ENCODE measurements at places on chromosomes 4 and X. TPM values are rescaled to one million over a fixed set of nuclear protein-coding genes. Genes with fewer than 3 reads are reported as not detected.

DNA sequence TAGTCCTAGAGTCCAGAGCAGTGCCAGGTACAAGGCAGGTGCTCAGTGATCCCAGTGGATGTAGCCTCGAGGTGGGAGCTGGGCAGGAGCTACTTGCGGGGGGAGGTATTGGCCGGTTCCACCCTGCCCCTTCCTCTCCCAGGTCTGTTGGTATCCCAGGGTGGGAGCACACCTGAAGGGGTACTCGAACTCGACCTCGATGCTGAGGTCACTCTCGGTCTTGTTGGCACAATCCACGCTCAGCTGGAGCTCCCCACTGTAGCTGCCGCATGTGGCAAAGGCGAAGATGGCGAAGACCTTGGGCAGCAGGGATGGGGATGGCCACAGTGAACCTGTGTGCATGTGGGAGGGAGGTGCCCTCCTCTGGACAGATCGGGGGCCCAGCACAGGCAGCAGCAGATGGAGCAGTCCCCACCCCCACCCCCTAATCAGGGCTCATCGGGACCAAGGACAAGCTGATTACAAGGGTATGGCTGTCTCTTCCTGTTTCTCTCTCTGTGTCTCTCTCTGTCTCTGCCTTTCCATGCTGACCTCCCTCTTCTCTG is 2.4 kb downstream of the SYP start:
- DNase-seq = no peak

DNA sequence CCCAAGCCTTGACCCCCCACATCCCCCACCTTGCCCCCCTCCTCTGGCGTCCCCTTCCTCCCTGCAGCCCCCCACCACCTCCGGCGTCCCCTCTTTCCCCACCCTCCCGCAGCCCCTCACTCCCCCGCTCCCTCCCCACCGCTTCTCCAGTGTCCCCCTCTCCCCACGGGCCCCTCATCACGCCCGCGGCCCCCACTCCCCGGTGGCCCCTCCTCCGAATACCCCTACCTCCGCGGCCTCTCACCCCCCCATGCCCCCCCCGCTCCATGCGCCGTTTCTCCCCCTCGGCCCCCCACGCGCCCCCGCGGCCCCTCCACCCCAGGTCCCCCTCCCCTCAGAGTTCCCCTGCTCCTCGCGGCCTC is 562 bp downstream of the RNF212 start:
- DNase-seq = no peak

GRCh38 chr4:111685205-111685604 is 460.0 kb upstream of the FAM241A start:
- DNase-seq = no peak

DNA sequence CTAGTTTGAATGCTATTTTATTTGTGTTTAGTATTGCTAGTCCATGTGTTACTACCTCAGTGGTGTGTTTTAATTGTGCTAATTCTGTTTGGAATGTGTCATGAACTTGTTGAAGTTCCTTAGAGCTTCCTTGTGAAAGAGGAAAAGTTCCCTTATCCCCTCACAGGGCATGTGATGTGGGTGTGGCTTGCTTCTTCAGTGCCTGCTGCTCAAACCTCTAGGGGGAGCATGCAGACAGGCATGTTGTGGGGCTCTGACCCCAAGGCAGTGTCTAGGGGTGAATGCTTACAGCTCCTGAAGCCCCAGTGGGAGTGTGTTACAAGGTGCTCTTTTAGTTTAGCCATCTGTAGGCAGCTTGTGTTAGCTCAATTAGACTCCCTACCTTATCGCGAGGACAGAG is 86.5 kb downstream of the MAGED4 start:
- peak; percentile 4 for DNase-seq

DNA sequence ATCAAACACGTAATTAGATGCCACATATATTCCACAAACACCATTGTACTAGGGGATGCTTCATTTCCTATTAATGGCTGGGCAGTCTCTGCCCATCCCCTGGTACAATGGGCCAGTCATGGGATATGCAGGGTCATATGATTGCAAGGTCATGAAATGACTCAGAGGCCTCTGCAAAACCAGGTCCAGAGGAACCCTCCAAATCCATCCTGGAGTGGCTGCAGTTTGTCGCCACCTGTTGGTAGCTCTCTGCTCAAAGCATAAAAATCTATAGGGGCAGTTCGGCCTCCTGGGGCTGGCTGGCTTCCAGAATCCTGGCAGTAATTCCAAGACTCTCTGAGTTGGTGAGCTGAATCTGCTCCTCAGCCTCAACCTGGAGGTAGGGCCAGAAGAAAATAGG is 22.9 kb upstream of the PUDP start:
- DNase-seq = no peak

- DNase-seq = no peak
Measured at GRCh38 chrX:1463581-1463980, 10.9 kb upstream of the ASMTL start.

DNA sequence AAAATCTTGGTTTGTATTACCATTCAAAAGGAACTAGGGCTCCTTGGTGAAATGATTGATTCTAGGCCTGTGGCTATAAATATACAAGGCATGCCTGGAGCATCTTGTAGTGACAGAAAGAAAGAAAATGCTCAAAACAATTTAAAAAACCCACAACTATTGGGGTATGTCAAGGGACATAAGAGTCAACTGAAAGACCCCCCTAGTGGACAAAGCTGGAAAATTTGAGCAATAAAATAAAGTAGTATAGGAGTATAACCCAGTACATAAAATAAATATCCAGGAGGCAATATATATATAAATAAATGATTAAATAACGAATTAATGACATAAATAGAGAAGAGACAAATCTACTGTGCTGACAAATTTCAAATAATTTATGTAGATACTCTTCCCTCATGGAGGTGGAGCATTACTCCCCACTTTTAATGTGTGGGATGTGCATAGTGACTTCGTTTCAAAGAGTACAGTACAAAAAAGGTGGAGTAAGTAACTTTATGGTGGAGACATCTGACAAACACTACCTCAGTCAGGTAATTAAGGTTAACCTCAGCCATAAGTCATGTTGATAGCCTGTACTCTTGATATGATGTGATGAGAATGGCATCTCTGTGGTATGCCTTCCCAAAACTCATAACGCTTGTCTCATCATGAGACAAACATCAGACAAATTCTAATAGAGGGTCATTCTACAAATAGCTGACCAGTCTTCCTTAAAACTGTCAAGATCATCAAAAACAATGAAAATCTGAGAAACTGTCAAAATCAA is 185.0 kb upstream of the GLRA2 start:
- no peak for DNase-seq

DNA sequence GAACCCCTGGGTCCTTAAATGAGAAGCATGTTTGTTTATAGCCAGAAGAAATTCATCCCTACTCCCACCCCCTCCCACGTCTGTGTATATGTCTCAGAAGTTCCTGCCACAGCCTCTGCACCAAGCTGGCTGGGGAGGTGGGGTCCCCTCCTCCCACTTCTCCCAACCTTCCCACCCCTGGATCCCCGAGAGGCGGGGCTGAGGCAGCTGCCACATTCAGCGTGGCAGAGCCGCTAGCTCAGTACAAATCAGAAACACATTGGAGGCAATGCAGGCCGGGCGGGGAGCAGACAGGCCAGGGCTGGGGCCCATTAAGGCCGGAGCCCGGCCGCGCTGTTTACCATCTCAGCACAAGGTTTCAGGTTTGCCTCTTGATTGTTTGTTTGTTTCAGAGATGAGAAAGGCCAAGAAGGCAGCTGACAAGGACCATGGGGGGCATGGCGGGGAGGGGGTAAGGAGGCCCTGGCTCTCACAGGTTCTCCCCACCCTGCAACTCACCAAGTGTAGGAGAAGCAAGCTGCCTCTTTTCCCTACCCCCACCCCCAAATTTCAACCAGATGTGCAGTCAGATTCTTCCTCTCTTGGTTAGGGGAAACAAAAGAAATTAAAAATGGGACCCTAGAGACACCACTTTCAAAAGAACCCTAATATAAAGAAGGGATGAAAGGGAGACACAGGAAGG is 22.3 kb downstream of the PJA1 start:
- peak; percentile 43 for DNase-seq

- no peak for DNase-seq
Measured at GRCh38 chrX:140086691-140087090, 121.4 kb upstream of the CXorf66 start.

GRCh38 chr4:65018313-65018712 is 609.1 kb upstream of the TECRL start:
- DNase-seq = no peak

DNA sequence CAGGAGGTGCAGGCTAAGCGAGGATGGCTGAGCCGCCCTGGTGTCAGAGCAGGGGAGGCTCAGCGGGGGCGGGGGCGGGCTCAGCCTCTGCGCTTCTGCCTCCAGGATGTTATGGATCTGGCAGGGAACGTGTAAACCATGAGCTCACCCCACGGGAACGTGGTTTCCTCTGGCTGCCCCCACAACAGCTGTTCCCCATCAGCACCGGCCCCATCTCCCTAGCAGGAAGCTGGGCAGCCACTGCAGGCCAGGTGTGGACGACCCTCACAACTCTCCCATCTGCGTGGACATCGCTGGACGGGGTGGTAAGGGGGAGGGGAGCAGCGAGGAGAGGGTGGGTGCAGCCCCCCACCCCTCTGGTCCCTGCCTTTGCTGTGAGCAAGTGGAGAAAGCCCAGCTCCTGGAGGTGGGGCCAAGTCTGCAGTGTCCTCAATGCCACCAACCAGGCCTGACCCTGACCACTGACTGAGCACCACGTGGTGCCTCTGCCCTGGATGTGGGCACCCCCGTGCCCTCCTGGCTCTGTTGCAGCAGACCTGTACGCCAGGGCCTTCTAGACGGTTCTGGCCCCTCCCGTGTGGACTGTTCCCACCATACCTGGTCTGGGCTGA is 28.1 kb upstream of the SPON2 start:
- peak; percentile 96 for DNase-seq

DNA sequence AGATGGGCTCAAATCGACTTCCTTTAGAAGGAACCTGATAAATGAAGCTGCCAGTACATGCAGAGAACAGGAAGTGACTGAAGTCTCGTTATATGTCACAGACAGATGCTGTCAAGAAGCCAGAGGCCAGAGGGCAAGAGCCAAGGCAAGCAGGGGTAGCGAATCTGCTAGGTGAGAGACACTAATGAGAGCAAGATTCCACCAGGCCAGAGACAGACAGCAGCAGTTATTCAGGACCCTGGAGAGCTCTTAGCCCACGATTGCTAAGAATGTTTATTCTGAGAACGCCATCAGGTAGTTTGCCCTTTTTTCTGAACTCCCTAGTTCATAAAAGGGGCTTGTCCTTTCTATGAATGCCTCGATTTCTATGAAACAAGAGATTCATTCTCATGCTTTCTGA is 73.7 kb downstream of the BEND2 start:
- DNase-seq = peak; percentile 41

GRCh38 chrX:21354725-21355124 is 19.5 kb upstream of the CNKSR2 start:
- DNase-seq = no peak

DNA sequence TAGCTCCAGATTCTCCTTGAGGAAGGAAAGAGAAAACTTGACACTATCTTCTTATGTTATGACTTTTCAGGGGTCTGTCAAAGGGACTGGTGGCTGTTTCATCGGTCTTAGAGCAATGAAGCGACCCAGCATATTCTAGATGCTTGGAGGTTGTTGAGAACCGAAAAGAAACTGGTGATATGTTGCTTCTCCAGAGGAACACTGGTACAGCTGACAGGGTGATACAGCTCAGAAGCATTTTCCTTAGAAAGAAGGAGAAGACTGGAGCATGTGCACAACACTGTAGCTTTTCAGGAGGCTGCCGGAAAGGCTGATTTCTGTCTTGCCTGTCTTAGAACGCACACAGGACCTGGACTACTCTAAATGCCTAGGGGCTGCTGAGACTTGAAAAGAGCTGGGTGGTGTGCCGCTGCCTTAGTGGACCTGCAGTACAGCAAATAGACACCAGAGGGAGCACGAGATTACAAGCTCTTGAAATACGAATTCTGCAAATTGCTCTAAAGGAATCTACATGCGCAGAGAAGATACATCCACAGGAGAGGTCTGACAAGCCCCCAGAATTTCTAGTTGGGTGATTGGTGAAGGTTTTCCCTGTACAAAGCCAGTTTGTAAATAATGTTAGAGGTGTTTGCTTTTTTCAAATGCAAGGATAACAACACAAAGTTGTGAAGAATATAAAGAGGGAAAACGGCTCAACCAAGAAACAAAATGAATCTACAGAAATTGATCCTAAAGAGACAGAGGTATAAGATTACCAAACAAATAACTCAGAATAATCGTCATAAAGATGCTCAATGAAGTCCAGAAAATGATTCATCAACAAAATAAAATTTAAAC is 223.1 kb upstream of the DMD start:
- peak; percentile 66 for DNase-seq

GRCh38 chr4:132065940-132066495 is 1083.1 kb upstream of the PCDH10 start:
- no peak for DNase-seq

DNA sequence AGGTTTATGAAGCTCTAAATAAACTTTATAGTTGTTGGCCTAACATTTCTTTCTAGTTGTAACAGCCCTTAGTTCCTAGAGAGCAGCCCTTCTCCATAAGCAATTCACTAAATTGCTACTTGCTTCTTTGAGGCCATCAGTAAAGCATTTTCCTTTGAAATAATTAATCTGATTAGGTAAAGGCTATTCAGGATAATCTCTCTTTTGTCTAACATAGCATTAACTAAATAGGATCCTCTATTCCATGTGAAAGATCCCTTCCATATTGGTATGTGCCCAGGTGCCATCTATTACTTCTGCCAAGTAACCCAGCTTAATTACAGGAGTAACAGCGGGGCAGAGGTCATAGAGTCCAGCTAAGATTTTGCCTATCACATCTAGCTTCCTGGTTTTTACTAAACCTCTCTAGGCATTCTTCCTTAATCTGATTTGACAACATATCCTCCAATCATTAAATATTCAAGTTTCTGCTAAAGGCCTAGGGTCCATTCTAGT is 1408.0 kb downstream of the PCDH18 start:
- no peak for DNase-seq

- DNase-seq = peak; percentile 96
Measured at GRCh38 chr4:100591161-100591876, 73.5 kb upstream of the EMCN start.

- no peak for DNase-seq
Measured at GRCh38 chr4:73098016-73098415, 28.5 kb upstream of the COX18 start.

GRCh38 chrX:11864171-11864570 is 106.1 kb downstream of the MSL3 start:
- no peak for DNase-seq

DNA sequence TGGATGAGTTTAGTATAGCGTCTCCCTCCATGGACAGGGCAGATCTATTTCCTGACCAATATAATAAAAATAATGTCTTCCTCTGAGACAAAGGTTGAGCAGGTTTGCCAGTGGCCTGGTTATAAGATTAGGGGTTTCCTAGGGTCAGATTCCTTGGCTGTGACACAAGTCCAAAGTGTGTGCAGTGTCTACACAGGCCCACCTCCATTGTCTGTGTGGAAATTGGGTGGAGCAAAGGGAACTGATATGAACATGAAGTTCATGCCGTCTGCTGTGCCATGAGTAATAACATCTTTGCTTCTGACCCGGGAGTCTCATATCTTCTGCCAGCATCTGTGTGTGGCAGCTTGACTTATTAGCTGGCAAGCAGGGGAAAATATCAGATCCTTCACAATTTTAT is 187.7 kb upstream of the BOD1L1 start:
- no peak for DNase-seq

- DNase-seq = no peak
Measured at GRCh38 chr4:166432842-166433241, 559.8 kb downstream of the TLL1 start.

Gene ZGRF1
- 10.0 TPM for polyA plus RNA-seq

Gene ZFP92
- polyA plus RNA-seq = 1.1 TPM

Gene TMEM35A
- polyA plus RNA-seq = 2.3 TPM

Gene DCX
- polyA plus RNA-seq = 21.7 TPM

Gene NDUFC1
- polyA plus RNA-seq = 52.6 TPM

Gene PF4V1
- 0.31 TPM for polyA plus RNA-seq

Gene RASGEF1B
- polyA plus RNA-seq = 3.4 TPM

Gene NLGN4X
- polyA plus RNA-seq = 8.1 TPM

Gene DUX4
- polyA plus RNA-seq = not detected

Gene TLL1
- polyA plus RNA-seq = 2.1 TPM

Gene ASMT
- polyA plus RNA-seq = not detected

All from muscle of leg (tissue), 16 donors.